ENCODE measurements at places on chromosomes 12 and 14.

- no peak for DNase-seq
These were observed 274.6 kb upstream of the TBX3 start for GRCh38 chr12:114958538-114958937.

DNA sequence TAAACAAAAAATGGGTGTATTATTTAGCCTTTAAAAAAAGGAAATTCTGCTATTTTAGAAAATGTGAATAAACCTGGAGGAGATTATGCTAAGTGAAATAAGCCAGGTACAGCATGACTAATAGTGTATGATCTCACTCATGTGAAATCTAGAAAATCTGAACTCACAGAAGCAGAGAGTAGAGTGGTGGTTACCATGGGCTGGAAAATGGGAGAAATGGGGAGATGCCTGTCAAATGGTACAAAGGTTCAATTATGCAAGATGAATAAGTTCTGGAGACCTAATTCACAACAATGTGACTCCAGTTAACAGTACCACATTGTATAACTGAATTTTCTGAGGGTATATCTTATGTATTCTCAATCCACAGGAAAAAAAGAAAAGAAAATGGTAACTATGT, 17.4 kb upstream of the LEMD3 start:
- DNase-seq = no peak

GRCh38 chr14:34604995-34605394, 25.0 kb downstream of the SNX6 start:
- no peak for DNase-seq

GRCh38 chr14:20617138-20618003, 24.1 kb downstream of the OR6S1 start:
- no peak for DNase-seq

GRCh38 chr14:90603336-90603735, 206.5 kb downstream of the CALM1 start:
- DNase-seq = no peak

GRCh38 chr14:95875831-95876760, 536 bp upstream of the TUNAR start:
- no peak for DNase-seq

- DNase-seq = no peak
These were observed 8.7 kb upstream of the TCL1A start for GRCh38 chr14:95722525-95723190.
